NCI-H510A (cell line): ENCODE measurements at places on chromosomes 1 and 21.

DNA sequence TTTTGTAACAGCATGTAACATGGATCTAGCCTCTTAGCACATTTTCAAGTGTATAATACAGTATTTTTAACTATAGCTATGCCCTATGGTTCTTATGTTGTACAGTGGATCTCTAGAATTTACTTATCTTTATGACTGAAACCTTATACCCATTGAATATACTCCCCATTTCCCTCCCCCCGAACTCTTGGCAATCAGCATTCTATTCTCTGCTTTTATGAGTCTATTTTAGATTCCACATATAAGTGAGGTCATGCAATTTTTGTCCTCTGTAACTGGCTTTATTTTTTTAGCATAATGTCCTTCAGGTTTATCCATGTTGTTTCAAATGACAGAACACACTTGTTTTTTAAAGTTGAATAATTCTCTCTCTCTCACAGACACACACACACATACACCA is 3.1 kb upstream of the GBP6 start:
- DNase-seq, result no peak

GRCh38 chr1:1895456-1896336 is 4.8 kb upstream of the GNB1 start:
- DNase-seq, result no peak

DNA sequence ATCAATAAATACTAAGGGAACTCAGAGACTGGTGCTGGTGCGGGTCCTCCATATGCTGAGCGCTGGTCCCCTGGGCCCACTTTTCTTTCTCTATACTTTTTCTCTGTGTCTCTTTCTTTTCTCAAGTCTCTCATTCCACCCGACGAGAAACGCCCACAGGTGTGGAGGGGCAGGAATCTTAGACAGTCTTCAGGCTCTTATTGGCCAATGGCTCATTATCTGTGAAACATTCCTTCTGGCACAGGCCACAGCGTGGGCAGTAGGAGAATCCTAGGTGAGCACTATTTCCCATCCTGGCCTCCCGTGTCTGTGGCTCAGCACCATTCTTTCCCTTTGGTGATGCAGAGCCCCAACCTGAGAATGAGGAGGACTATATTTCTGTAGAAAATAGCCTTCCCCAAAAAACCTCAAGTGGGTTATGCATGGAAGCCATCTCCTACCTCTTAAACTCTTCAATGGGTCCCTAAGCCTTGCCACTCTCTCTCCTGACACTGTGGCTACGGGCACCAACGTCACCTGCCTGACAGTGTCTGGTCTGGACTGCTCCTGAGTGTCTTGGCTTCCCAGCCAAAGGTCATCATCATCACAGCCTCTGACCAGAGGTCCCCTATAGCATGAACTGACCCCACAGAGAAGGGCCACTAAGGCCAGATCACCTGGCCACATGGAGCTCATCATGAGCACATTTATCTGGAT is 6.2 kb upstream of the SLAMF1 start:
- no peak for DNase-seq

- DNase-seq, result no peak
Observed at GRCh38 chr21:36509973-36510664, 30.2 kb upstream of the CLDN14 start.

DNA sequence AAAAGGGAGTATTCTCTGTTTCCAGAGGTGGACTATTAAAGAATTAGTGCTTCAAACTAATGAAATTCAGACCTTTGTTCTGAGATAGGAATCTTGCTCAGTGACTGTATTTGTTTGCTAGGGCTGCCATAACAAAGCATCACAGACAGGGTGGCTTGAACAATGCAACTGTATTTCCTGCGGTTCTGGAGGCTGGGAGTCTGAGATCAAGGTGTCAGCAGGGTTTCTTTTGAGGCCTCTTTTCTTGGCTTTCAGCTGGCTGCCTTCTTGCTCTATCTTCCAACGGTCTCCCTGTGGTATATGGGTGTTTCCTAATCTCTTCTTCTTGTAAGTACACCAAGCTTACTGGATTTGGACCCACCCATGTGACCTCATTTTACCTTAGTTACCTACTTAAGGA is 264.6 kb upstream of the PROX1 start:
- no peak for DNase-seq

- no peak for DNase-seq
Observed at GRCh38 chr1:167514288-167514687, 4.0 kb downstream of the CD247 start.

DNA sequence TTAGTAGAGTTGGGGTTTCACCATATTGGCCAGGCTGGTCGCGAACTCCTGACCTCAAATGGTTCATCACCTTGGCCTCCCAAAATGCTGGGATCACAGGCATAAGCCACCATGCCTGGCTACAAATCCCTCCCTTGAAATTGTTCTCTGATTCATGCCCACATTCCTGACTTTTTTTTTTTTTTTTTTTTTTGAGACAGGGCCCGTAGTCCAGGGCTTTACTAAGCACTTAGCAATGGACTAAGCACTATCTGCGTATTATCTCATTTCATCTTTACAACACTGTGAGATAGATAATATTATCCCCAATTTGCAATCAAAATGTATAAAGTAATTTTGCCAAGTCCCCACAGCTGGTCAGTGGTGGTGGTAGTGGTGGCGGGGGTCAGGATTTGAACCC is 58.9 kb downstream of the VWA5B1 start:
- DNase-seq, result no peak

- no peak for DNase-seq
Observed at GRCh38 chr1:63269571-63269970, 52.8 kb upstream of the FOXD3 start.

DNA sequence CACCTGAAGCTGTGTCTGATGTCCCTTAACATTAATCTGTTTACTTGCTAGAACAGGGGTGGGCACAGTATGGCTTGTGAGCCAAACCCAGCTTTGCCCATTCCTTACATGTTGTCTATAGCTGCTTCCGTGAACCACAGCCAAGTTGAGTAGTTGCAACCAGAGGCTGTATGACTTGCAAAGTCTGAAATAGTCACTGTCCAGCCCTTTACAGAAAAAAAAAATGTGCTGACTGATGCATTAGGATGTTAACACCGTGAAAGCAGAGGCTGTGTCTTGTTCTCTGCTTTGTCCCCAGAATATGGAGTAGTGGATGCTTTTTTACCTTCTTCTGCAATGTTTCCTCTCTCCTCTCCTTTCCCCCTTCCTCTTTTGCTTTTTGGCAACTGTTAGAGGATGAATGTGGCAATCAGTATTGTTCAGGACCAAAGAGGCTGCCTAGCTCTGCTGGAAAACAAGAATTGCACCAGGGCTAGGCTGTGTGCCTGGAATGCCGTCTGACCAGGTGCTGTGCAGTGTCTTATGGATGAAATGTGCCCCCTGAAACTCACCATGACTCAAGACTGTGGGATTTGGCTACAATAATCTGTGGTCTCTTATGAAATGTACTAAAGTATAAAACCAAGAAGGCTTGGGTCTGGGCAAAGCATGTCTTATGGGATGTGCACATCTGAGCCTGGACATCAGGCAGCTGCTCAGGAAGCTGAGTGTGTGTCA is 79.6 kb upstream of the GCLM start:
- no peak for DNase-seq

GRCh38 chr1:17400725-17401341 is 28.8 kb downstream of the PADI6 start:
- no peak for DNase-seq

- no peak for DNase-seq
Observed at GRCh38 chr1:74767490-74767889, 34.5 kb downstream of the TYW3 start.

DNA sequence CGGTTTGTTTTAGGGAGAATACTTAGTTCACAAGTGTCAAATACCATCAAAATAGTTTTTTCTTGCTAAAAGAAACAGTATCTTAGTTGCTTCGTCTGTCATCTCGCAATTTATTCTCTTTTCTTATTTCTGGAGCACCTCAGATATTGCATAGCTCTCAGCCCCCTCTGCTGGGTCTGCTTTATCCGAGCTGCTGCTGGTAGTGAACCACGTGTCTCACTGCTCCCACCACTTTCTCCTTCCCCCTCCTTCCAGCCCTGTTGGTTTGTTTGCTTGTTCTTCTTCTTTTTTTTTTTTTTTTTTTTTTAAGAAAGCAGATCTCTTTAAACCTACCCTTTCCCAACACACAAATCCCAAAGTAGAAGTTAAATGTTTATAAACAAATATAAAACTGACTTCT is 170.8 kb downstream of the EDEM3 start:
- DNase-seq, result no peak

DNA sequence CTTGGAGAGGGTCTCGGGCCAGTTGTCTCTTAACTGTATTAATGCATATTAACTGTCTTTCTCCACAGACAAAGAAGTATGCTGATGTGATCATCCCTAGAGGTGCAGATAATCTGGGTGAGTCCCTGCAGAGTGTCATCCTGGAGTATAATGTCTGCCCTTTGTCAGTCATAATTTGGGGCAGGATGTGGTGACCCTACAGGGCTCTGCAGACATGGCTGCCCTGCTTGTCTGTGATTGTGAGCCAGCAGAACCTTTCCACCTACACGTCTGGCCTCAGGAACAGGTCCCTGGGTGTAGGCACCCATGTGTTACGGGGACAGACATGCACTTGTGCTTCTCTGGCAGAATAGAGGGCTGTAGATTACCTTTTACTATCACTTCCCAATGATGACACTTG is 78.4 kb downstream of the UCK2 start:
- DNase-seq, result no peak

GRCh38 chr1:27885621-27886352 is 13.4 kb downstream of the THEMIS2 start:
- no peak for DNase-seq

GRCh38 chr1:8249838-8250237 is 68.1 kb upstream of the SLC45A1 start:
- DNase-seq, result no peak

DNA sequence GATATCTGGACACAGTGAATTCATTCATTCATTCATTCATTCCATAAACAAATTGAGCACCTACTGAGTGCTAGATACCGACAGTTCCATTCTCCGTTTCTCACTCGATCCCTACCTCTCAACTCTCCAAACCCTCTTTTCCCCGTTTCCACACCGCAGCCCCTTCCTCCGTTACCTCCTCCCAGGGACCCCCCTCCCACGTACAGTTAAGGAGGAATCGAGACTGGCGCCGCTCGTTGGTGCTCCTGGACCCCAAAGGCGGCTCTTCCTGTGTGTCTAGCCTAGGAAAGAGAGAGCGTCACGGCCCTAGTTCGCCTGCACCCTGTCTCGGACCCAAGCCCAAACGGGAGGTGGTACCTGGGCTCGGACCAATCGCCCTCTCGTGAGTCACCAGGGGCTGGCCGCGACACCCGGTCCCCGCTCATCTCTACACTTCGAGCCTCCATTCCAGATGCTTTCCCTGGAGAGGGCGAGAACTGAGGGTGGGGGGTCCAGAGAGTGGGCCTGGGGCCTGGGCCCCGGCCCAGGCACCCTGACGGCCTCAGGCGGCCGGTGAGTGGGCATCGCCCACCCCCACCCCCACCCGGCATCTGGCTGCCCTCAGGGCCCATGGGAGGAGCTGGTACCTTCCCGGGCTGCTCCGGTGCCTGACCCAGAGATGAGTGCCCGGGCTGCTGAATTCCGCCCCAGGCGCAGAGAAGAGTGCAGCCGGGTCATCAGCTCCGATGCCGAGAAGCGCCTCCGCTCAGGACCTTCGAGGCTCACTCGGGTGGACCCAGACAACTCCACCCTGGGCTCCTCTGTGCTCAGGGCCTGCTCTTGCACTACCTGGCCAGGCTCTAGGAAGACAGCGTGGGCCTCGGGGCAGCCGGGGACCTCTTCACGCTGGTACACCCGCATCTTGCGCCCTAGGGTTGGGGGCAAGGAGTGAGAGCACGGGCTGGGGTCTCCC is 4.9 kb downstream of the ARHGEF19 start:
- DNase-seq, result no peak
